Nucleus accumbens (tissue), 56 donors: ENCODE measurements at places on chromosomes 1 and 21.

DNA sequence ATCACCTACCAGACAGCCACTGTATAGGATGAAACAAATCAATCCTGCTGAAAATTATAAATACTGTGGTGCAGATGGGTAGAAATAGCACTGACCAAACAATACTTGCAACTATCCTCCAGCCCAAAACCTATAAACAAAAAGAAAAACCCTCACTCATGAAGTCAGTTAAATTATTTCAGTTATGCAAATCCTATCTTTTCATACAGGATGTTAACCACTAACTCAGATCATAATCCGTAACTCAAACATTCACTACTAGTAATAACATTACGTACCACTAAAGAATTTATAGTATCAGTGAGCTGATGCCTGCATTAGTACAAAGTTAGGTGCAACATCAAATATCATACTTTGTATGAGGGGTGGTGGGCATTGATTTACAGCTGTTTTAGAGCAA is 2.6 kb downstream of the NDC1 start:
- no peak for DNase-seq

GRCh38 chr21:25487046-25487594 is 120.2 kb downstream of the MRPL39 start:
- no peak for DNase-seq

- DNase-seq: peak; percentile 13
These were observed 87.8 kb upstream of the S1PR1 start for GRCh38 chr1:101148980-101149379.

GRCh38 chr1:47808612-47809011 is 188.6 kb downstream of the TRABD2B start:
- no peak for DNase-seq

- DNase-seq: no peak
These were observed 101.7 kb downstream of the NEK7 start for GRCh38 chr1:198258491-198258890.
